ENCODE measurements at places on chromosomes 6 and 20.
A peak's percentile ranks its signal among the peaks of the same experiment; 100 is the strongest.

DNA sequence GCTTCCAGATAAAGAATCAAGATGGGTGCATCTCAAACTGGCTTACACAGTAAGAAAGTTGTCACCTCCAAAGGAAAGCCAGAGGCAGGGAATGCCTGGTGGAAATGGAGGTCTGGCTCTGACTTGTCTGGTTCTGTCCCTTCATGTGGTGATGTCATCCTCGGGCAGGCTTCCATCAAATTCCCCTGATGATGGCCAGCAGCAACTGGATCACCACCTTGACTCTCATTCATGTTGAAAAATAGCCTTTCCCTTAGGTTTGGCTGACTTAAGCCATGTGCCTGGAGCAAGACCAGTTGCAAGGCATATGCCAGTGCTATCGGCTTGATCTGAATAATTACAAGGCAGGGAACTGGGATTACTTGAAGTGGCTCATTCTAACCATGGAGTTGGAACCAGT, 28.8 kb downstream of the IMPG1 start:
- DNase-seq: no peak

GRCh38 chr6:100633096-100633777, 168.5 kb upstream of the SIM1 start:
- no peak for DNase-seq

GRCh38 chr6:24520929-24521546, 26.3 kb downstream of the ALDH5A1 start:
- DNase-seq: peak; percentile 42

- no peak for DNase-seq
Measured at GRCh38 chr20:38854654-38855066, 49.2 kb downstream of the PPP1R16B start.

- no peak for DNase-seq
Measured at GRCh38 chr20:16115911-16116552, 457.2 kb downstream of the KIF16B start.

GRCh38 chr6:32894085-32895005, 40.4 kb downstream of the PSMB9 start:
- DNase-seq: peak; percentile 98

DNA sequence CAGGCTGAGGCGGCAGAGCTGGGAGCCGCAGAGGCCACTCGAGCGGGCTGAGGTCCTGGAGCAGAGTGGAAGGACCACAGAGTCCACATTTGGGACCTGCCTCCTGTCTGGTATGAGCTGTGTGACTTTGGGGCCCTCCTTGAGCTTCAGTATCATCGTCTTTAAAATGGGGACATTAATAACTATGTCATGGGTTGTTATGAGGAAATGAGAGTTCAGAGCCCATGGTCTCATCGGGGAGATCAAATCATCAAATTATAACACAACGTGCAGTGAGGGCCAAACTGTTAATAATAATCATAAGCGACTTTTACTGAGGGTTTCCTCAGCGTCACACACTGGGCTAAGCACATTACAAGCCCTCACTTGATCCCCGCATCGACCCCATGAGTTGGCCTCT, 49.9 kb upstream of the CCDC167 start:
- no peak for DNase-seq

- no peak for DNase-seq
Measured at GRCh38 chr6:63947792-63948529, 312.4 kb downstream of the PHF3 start.

DNA sequence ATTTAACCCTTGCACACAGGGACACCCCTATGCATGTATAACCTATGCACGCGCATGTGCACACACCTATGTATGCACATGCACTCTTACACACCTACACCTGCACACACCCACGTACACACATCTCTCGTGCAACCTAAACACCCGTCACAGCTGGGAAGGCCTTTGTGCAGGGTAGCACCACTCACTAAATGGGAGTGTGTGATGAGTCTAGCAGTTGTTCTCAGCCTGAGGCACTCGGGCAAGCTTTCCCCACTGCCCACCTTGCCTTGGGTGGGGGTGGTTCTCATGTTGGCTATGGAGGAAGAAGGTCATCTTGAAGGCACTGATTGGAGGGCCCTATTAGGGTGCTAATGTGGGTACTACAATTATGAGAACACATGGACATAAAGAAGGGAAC, 85.8 kb downstream of the DLL1 start:
- DNase-seq: no peak

- DNase-seq: no peak
Measured at GRCh38 chr6:148382861-148383260, 40.2 kb downstream of the SASH1 start.

DNA sequence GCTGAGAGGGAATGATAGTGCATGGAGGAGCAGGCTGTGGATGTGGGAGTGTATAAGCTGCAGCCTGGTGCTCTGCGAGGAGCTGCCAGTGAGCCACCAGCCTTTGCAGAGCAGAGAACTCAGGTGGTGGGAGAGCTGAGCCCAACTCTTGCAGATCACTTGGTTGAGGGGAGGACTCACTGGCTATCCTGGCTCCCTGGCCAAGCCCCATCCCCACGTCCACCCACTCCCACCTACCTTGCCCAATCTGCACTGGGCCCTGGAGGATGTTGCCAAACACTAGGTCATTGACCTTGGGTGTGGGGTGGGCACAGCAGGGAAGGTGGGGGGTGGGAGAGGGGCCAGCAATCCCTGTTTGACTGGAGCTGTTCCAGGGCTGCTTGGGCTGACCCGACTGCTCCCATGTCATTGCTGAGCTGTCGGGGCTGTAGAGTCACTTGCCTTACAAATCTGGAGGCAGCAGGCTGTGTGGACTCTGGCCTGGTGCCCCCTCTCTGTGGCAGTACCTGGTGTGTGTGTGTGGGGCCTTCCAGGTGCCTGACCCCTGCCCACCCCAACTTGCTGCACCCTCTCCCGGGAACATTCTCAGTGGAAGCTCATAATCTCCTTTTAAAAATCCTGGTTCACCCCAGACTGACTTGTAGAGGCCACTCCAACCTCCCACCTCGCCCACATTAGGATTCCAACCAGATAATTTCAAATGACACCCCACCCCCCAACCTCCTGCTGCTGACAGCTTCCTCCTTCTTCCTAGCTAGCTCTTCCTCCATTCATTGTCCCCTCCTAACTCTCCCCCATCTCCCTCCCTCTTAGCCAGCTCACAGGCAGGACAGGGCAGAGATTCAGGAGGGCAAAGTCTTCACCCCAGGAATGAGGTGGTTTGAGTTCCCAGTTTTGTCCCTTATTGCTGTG, 162.3 kb downstream of the MRPL14 start:
- DNase-seq: no peak

DNA sequence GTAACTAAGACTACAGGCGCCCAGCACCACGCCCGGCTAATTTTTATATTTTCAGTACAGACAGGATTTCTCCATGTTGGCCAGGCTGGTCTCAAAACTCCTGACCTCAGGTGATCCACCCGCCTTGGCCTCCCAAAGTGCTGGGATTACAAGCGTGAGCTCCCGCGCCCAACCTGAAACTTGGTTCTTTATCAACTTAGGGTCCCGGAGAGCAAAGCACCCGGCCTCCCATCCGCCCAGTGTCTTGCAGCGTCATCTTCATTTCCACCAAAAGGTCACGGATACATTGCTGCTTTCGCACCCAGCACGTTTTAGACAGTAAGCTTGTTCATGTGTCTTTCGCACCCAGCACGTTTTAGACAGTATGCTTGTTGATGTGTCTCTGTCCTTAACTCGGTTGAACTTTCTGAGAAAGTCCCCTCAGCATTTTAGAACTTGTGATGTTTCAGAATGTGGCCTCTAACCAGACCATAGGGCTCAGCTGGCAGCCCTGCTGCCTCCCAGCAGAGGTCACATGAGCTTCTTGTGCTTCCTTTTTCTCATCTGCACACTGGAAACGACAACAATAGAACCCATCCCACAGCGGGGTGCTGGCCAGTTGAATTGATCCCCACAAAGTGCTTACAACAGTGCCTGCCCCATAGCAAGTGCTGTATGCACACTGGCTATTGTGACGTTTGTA, 48.8 kb downstream of the PRR18 start:
- DNase-seq: no peak

DNA sequence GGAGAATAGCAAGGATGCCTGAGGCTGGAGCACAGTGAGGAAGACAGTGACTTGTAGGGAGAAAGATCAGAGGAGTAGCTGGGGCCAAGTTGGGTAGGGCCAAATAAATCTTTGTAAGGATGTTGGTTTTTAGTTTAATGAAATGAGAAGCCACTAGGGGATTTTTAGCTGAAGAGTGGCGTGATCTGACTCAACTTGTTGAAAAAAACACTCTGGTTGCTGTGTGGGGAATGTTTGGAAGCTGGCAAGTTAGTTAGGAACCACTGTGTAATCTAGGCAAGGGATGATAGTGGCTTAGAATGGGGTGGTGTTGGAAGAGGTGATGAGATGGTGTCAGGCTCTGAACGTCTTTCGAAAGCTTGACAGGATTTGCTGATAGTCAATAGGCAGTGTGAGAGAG, 176.1 kb upstream of the HDDC2 start:
- no peak for DNase-seq

DNA sequence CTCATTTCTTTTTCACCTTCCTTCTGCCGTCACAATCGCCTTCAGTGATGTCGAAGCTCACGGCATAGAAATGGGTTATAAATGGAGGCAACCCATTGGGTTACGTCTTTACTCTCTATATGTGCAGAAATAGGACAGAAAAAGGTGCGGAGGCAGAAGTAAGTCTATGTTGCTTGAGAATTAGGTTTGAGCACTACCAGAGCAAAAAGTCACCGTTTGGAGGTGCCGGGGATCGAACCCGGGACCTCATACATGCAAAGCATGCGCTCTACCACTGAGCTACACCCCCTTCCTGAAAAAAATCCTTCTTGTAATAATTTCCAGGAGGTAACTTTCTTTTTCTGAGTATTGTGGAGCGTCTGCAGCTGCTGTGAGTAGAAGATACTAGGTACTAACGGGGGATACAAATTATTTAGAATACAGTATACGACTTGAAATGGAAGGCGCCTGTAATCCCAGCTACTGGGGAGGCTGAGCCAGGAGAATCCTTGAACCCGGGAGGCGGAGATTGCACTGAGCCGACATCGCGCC, 134.2 kb downstream of the TRIM27 start:
- no peak for DNase-seq

GRCh38 chr6:148747471-148748165, 788 bp downstream of the UST start:
- peak; percentile 69 for DNase-seq

DNA sequence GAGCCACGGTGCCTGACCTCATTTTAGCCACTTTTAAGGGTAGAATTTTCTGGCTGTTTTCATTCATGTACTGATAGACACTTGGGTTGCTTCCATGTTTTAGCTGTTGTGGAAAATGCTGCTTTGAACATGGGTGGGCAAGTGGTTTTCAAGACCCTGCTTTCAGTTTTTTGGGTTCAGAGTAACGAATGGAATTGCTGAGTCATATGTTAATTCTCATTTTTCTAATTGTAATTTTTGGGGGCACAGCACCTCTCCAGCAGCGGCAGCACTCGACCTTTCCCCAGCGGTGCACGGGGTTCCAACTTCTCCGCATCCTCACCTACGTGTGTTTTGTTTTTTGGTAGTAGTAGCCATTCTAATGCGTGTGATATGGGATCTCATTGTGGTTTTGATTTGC, 5.4 kb downstream of the NQO2 start:
- DNase-seq: no peak

GRCh38 chr6:54655162-54655561, 191.4 kb upstream of the FAM83B start:
- DNase-seq: no peak

- DNase-seq: no peak
Measured at GRCh38 chr6:33739571-33739970, 7.1 kb downstream of the IP6K3 start.

DNA sequence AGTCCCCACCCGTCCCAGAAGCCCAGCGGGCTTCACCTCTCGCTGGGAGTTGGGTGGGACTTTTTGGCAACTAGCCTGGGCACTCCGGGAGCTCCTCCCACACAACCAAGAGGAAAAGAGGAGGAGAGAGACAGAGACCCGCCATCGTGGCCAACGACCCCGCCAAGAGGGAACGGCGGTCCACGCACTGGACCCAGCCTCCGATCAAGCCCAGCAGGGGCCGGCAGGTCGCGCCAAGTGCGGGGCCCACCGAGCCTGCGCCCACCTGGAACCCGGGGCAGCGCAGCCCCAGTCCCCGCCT, 3.0 kb upstream of the TMEM14C start:
- DNase-seq: no peak

- DNase-seq: no peak
Measured at GRCh38 chr20:52837378-52837777, 134.8 kb upstream of the TSHZ2 start.

- no peak for DNase-seq
Measured at GRCh38 chr20:51625105-51625504, 82.6 kb upstream of the NFATC2 start.

DNA sequence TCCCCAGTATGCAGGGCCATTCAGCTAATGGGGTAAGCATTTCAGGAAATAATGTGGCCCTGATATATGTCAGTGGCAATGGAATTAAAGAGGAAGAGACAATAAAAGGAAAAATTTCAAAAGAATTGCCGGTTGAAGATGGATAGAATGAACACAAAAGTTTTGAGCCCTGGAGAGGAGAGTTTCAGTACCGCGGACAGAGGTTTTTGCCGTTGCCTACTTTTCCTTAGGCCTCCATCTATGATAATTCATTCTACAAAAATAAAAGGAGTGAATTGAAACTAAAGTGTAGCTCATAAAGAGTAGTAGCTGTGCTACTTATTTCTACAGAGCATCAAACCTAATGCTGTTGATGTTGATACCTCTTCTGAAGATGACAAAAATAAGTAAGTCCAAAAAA, 140.7 kb downstream of the RNASET2 start:
- peak; percentile 59 for DNase-seq
